ENCODE measurements at places on chromosomes 6 and 20.
A peak's percentile ranks its signal among the peaks of the same experiment; 100 is the strongest.

- peak overlapping the region; percentile 72 for H3K27ac ChIP-seq
- H3K4me3 ChIP-seq, result peak overlapping the region; percentile 92
- peak; percentile 72 for DNase-seq
- no peaks in the 10 kb centered on the region for H3K36me3 ChIP-seq
Measured at GRCh38 chr20:32819992-32820697, 391 bp downstream of the MAPRE1 start.

DNA sequence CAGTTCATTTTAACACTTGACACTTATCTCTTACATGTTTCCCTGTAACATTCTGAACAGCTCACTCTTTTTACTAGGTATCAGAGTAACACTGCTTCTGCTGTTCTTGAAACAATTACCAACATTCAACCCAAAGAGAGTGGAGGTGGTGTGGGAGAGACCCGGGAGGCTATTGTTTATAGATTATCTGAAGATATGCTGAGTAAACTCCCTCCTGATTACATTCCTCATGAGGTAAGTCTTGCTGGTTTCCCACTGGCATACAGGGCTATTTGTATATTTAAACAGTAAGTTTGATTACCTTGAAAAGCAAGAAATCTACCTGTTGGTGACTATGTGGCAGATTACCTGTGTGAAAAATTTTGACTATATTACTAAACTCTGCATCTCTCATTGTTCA lies 39.8 kb upstream of the GLP1R start:
- no peak overlapping the region for H3K4me3 ChIP-seq
- no peak overlapping the region for H3K27ac ChIP-seq
- no peaks in the 10 kb centered on the region for H3K4me1 ChIP-seq
- H3K27me3 ChIP-seq, result no peaks in the 10 kb centered on the region

- H3K4me3 ChIP-seq, result no peak overlapping the region
- peaks cover 85% of the 10 kb centered on the region for H3K4me1 ChIP-seq
- no peak overlapping the region for H3K27ac ChIP-seq
- no peaks in the 10 kb centered on the region for H3K27me3 ChIP-seq
Measured at GRCh38 chr20:46683939-46684750, 5.1 kb downstream of the TP53RK start.

GRCh38 chr6:26025047-26025893 lies 62.0 kb upstream of the HFE start:
- peak; percentile 63 for DNase-seq
- no peaks in the 10 kb centered on the region for H3K36me3 ChIP-seq
- no peaks in the 10 kb centered on the region for H3K27me3 ChIP-seq
- H3K4me1 ChIP-seq, result peaks cover 71% of the 10 kb centered on the region

DNA sequence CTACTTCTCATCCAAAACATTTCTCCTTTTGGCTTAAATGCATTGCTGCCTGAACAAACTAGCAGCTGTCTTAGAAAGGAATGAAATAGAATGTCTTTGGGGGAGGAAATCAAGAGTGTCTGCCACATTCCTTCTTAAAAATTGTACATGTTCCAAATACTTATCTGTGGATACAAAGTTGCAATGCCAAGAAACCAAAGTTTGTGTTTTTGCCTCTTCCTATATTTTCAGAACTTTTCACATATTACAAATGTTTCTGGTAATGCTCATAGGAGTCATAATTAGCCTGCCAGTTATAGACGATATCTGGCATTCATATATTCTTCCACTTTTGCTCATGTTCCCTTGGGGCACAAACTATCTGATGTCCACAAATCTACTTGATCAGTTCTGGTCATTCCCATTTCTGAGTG lies 165.5 kb upstream of the BMP5 start:
- H3K36me3 ChIP-seq, result no peaks in the 10 kb centered on the region
- no peak overlapping the region for H3K27ac ChIP-seq
- H3K27me3 ChIP-seq, result no peaks in the 10 kb centered on the region
- no peaks in the 10 kb centered on the region for H3K4me1 ChIP-seq

DNA sequence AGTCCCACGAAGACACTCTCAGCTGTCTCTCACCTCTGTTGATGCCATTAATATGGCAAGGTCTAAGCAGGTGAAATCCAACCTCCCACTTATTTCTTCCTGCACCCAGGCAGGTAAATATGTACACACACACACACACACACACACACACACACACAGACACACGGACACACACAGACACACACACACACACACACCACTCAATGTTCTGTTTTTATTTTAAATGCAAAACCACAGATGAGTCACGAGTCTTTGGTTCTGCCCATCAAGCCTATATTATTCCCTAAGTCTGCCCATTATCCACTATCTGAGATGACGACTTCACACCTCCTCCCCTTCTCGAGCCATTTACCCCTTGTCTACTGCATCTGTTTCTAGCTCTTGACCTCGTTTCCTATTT lies 344.7 kb downstream of the CDH26 start:
- H3K36me3 ChIP-seq, result no peaks in the 10 kb centered on the region
- no peak overlapping the region for H3K27ac ChIP-seq
- H3K4me3 ChIP-seq, result no peak overlapping the region
- DNase-seq, result no peak
- H3K4me1 ChIP-seq, result no peaks in the 10 kb centered on the region

DNA sequence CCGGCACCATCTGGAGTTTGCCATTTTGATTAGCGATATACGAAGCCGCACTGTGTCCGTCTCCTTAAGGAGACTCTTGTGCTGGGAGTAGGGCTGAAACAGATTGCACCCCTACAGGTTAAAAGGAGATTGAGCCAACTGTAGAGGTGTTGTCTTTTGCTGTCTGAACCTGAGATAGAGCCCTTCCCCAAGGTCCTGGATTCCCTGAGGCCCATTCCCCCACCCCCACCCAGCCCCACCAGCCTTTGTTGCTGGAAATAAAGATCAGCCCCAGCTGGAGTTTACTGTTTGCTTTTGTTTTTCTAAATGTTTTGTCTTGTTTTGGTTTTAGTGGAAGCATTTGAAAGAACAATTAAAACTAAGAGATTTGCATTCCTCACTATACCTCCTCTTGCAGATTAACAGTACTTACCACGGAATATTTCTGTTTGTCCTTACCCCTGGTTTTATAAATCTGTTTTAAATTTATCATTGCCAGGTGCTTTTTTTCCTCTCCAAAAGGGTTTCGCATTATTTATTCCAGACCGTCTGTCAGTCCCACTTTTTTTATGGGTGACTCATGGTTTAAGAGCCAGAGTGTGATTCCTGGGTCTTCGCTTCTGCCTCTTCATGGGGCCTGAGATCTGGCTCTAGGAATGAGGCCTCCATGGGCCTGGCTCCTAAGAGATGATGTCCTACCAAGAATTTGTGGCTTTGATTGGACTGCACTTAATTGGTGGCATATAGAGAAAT lies 169.2 kb downstream of the DTNBP1 start:
- no peak overlapping the region for H3K27ac ChIP-seq
- H3K4me1 ChIP-seq, result peaks cover 28% of the 10 kb centered on the region
- H3K36me3 ChIP-seq, result peaks cover 41% of the 10 kb centered on the region
- no peaks in the 10 kb centered on the region for H3K27me3 ChIP-seq
- DNase-seq, result no peak
- no peak overlapping the region for H3K4me3 ChIP-seq

- H3K27me3 ChIP-seq, result peaks cover 64% of the 10 kb centered on the region
- DNase-seq, result no peak
- H3K4me1 ChIP-seq, result no peaks in the 10 kb centered on the region
- no peak overlapping the region for H3K27ac ChIP-seq
- H3K4me3 ChIP-seq, result no peak overlapping the region
- H3K36me3 ChIP-seq, result no peaks in the 10 kb centered on the region
Measured at GRCh38 chr20:63028461-63028921, 21.7 kb upstream of the BHLHE23 start.

- peaks cover 25% of the 10 kb centered on the region for H3K27me3 ChIP-seq
- DNase-seq, result no peak
- H3K4me1 ChIP-seq, result peaks cover 25% of the 10 kb centered on the region
- H3K27ac ChIP-seq, result no peak overlapping the region
- no peak overlapping the region for H3K4me3 ChIP-seq
- H3K36me3 ChIP-seq, result no peaks in the 10 kb centered on the region
Measured at GRCh38 chr20:17912916-17913315, 55.7 kb downstream of the SNX5 start.

DNA sequence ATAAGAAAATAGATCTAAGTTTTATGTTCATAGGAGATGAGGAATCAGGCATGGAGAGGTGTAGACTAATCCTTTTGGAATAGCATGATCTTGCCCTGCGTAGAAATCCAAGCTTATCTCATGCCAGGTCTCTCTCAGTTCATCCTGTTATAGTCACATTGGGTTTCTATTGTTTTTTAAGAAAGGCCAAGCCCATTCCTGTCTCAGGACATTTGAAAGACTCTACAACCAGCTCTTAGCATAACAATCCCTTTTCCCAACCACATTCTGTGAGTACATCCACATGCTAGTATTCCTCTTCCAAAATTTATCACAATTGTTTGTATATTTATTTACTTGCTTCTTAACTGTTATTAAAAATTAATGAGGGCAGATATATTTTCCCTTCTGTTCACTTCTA lies 130.3 kb downstream of the MMUT start:
- DNase-seq, result no peak
- H3K27ac ChIP-seq, result no peak overlapping the region
- no peaks in the 10 kb centered on the region for H3K27me3 ChIP-seq
- no peaks in the 10 kb centered on the region for H3K4me1 ChIP-seq
- no peaks in the 10 kb centered on the region for H3K36me3 ChIP-seq
- no peak overlapping the region for H3K4me3 ChIP-seq

DNA sequence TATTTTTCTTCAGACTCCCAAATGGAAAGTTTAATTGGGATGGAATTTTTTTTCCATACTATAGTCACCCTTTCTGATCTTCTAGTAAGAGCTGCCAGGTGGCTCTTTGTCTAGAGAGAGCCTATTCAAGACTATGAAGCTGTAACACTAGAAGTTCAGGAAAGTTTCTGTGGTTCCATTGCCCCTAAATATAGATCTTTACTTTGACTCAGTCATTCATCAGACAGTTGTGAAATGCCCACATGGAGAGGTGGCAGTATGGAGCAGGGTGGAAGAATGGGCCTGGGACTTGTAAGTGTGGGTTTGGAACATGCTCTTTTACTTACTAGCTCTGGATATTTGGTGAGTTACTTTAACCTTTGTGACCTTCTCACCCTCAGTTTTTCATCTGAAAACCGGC lies 87.8 kb downstream of the CTNNBL1 start:
- H3K27me3 ChIP-seq, result no peaks in the 10 kb centered on the region
- no peak for DNase-seq
- H3K4me1 ChIP-seq, result no peaks in the 10 kb centered on the region
- H3K4me3 ChIP-seq, result no peak overlapping the region
- H3K27ac ChIP-seq, result no peak overlapping the region
- H3K36me3 ChIP-seq, result peaks cover 3% of the 10 kb centered on the region

- no peak overlapping the region for H3K27ac ChIP-seq
- DNase-seq, result no peak
- H3K4me1 ChIP-seq, result no peaks in the 10 kb centered on the region
- no peak overlapping the region for H3K4me3 ChIP-seq
- H3K27me3 ChIP-seq, result no peaks in the 10 kb centered on the region
- H3K36me3 ChIP-seq, result no peaks in the 10 kb centered on the region
Measured at GRCh38 chr6:78594668-78595066, 272.7 kb upstream of the IRAK1BP1 start.

- H3K27ac ChIP-seq, result no peak overlapping the region
- H3K36me3 ChIP-seq, result peaks cover 5% of the 10 kb centered on the region
- no peak overlapping the region for H3K4me3 ChIP-seq
- peaks cover 51% of the 10 kb centered on the region for H3K4me1 ChIP-seq
- no peaks in the 10 kb centered on the region for H3K27me3 ChIP-seq
- DNase-seq, result no peak
Measured at GRCh38 chr6:105382496-105382895, 20.4 kb downstream of the PREP start.

- no peaks in the 10 kb centered on the region for H3K27me3 ChIP-seq
- no peak overlapping the region for H3K27ac ChIP-seq
- peaks cover 8% of the 10 kb centered on the region for H3K4me1 ChIP-seq
- H3K4me3 ChIP-seq, result no peak overlapping the region
Measured at GRCh38 chr20:63891061-63892002, 3.6 kb upstream of the DNAJC5 start.

- H3K4me1 ChIP-seq, result peaks cover 73% of the 10 kb centered on the region
- H3K27ac ChIP-seq, result no peak overlapping the region
- H3K36me3 ChIP-seq, result no peaks in the 10 kb centered on the region
- no peak for DNase-seq
Measured at GRCh38 chr6:134186355-134186754, 131.6 kb downstream of the SGK1 start.

DNA sequence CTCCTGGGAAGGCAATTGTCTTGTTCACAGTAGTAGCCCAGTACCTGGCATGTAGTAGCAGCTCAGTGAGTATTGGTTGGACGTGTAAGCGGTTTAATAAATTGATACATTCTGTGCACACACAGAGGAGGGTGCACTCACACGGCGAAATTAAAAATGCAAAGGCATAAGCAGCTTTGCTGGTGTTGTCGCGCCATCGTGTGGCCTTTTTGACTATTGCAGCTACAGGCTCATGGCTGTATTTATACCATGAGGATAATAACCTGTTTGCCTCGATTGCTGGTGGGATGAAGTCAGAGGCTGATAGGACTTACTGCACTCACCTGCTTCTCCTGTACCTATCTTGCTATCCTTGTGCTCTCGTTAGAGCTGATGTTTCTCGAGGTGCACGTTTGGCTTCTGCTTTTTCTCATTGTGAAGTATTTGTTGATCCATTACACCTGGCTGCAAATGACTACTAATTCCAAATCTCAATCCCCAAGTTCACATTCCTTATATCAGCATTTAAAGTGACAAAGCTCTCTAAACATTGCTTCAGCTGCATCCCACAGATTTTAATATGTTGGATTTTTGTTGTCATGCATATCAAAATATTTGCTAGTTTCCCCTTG lies 61.5 kb downstream of the TBXT start:
- H3K4me1 ChIP-seq, result no peaks in the 10 kb centered on the region
- H3K27ac ChIP-seq, result no peak overlapping the region
- H3K36me3 ChIP-seq, result no peaks in the 10 kb centered on the region
- H3K4me3 ChIP-seq, result no peak overlapping the region
- H3K27me3 ChIP-seq, result peaks cover 5% of the 10 kb centered on the region
- DNase-seq, result peak; percentile 50

GRCh38 chr20:3925899-3926638 lies 36.9 kb downstream of the PANK2 start:
- H3K36me3 ChIP-seq, result peaks cover 26% of the 10 kb centered on the region
- peaks cover 26% of the 10 kb centered on the region for H3K4me1 ChIP-seq
- H3K27me3 ChIP-seq, result no peaks in the 10 kb centered on the region
- no peak overlapping the region for H3K4me3 ChIP-seq

DNA sequence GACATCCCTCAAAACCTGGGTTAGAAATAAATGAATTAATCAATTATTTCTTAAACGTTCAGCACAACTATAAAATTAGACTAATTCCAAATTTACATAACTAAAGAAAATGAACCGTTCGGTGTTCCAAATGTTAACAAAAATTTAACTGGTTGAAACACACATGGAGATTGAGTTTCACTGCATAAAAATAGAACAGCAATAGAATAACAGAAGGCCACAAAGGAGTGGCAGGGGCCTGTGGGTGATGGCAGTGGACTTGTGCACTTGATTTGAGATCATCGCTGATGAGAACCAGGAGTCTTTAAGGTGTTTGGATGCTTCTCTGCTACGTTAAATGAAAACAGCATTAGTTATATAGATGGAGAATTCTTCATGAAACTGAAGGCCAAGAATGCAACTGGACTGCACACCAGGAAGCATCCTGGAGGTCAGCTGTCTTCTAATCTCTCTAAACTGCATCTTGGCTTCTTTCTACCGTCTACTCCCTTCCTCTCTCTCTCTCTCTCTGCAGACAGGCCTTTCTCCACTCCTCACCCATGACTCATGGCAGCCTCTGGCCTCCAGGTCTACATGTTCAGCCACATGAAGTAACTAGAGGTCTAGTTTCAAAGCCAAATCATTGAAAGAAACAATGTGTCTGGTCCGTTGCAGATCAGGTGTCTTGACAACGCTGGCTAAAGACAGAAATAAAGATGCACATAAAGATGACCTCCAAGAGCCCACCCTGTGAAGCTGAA lies 111.3 kb downstream of the SIM1 start:
- no peaks in the 10 kb centered on the region for H3K4me1 ChIP-seq
- no peak overlapping the region for H3K4me3 ChIP-seq
- H3K27me3 ChIP-seq, result no peaks in the 10 kb centered on the region
- H3K27ac ChIP-seq, result no peak overlapping the region
- no peak for DNase-seq
- no peaks in the 10 kb centered on the region for H3K36me3 ChIP-seq

Data from HepG2 (cell line).